ENCODE measurements at places on chromosomes 7 and 10. TPM values are rescaled to one million over a fixed set of nuclear protein-coding genes. Genes with fewer than 3 reads are reported as not detected.

Gene ERVW-1
- not detected for total RNA-seq

Gene MYL10
- total RNA-seq = not detected

Gene DYDC1
- total RNA-seq = not detected

Gene PIP
- total RNA-seq = not detected

Gene NEBL
- under 0.01 TPM for total RNA-seq

Gene DDX50
- 26.0 TPM for total RNA-seq

Gene GHRHR
- not detected for total RNA-seq

Gene GJC3
- total RNA-seq = 0.31 TPM

Gene OR2A1
- not detected for total RNA-seq

Gene OPN4
- not detected for total RNA-seq

Gene GNGT1
- not detected for total RNA-seq

Gene SLC13A1
- not detected for total RNA-seq

Gene PRKG1
- total RNA-seq = 8.9 TPM

Gene PNLIPRP3
- 3.8 TPM for total RNA-seq

Gene FIGNL1
- 36.6 TPM for total RNA-seq

Gene HHEX
- 6.5 TPM for total RNA-seq

Gene IDE
- 47.3 TPM for total RNA-seq

Gene PON3
- 1.8 TPM for total RNA-seq

Gene C10orf67
- total RNA-seq = 0.36 TPM

Gene DNAJC1
- 59.2 TPM for total RNA-seq

Gene FGL2
- not detected for total RNA-seq

Gene INMT
- not detected for total RNA-seq

Gene HECTD2
- 3.7 TPM for total RNA-seq

Gene NFE2L3
- 8.0 TPM for total RNA-seq

Gene LRIT1
- not detected for total RNA-seq

Gene PAPSS2
- 10.7 TPM for total RNA-seq

Gene PTPRE
- 0.69 TPM for total RNA-seq

Gene ACSM6
- total RNA-seq = not detected

Gene TSPAN33
- total RNA-seq = 9.3 TPM

Gene SDK1
- total RNA-seq = 2.0 TPM

Gene PPP1R3A
- not detected for total RNA-seq

Gene SMIM30
- total RNA-seq = 68.6 TPM

Gene MRPS17
- 16.0 TPM for total RNA-seq

Gene OR2A42
- not detected for total RNA-seq

Gene GBX1
- not detected for total RNA-seq

Gene VENTX
- not detected for total RNA-seq

Gene ABCB1
- 3.6 TPM for total RNA-seq

Gene ASB4
- total RNA-seq = 0.15 TPM

Gene CALML3
- not detected for total RNA-seq

Gene FLNC
- 0.15 TPM for total RNA-seq

Gene NPFFR1
- total RNA-seq = under 0.01 TPM

Gene ZNF789
- total RNA-seq = 8.6 TPM

Gene ANXA8L1
- total RNA-seq = 0.36 TPM

Gene ARID5B
- total RNA-seq = 43.0 TPM

Gene TMEM270
- total RNA-seq = not detected

Gene MINDY3
- total RNA-seq = 41.0 TPM

Gene HABP2
- not detected for total RNA-seq

Gene PSMC2
- 356 TPM for total RNA-seq

Gene NUDT1
- total RNA-seq = 26.2 TPM

Gene ZNF467
- under 0.01 TPM for total RNA-seq

Gene NPY
- total RNA-seq = not detected

All from melanocyte of skin (primary cell).